Hindlimb muscle (tissue), 1 donor: ENCODE measurements at places on chromosomes 2 and 18. TPM values are rescaled to one million over a fixed set of nuclear protein-coding genes. Genes with fewer than 3 reads are reported as not detected.

DNA sequence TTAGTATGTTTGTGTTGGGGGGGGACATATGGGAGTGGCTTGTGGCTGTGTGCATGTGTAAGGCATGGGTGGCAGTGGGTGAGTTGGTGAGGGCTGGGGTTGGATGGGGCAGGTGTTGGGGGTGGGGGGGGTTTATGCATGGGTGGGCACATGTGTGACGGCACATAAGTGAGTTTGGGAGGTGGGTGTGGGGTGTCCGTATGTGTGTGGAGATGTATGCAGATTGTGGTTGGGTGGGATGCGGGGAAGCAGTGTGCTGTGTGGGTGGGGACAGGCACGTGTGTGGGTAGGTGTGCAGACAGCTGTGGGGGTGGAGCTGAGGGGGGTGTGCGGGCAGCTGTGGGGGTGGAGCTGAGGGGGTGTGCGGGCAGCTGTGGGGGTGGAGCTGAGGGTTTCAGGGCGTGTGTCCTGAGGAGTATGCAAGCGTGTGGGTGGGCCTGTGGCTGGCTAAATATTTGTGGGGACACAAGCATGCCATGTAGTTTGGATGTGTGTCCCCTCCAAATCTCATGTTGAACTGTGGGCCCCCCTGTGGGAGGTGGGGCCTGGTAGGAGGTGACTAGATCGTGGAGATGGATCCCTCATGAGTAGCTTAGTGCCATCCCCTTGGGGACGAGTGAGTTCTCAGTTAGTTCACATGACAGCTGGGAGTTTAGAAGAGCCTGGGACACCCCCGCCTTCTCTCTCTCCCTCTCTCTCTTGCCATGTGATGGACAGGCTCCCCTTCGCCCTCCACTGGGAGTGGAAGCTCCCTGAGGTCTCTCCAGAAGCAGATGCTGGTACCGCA lies 59.4 kb downstream of the ANKMY1 start:
- no peak for DNase-seq

Gene CBLN2
- 2.5 TPM for polyA plus RNA-seq

Gene B3GNT7
- polyA plus RNA-seq = 0.68 TPM

Gene SERPINB10
- 0.15 TPM for polyA plus RNA-seq
